ENCODE measurements at places on chromosomes 13 and 19.

- H3K36me3 ChIP-seq: no peaks in the 10 kb centered on the region
- peaks cover 22% of the 10 kb centered on the region for H3K4me1 ChIP-seq
- peak overlapping the region; percentile 8 for H3K4me3 ChIP-seq
- no peak overlapping the region for H3K27ac ChIP-seq
- peaks cover 77% of the 10 kb centered on the region for H3K27me3 ChIP-seq
These were observed 6.8 kb upstream of the DNAAF3 start for GRCh38 chr19:55173186-55173713.

DNA sequence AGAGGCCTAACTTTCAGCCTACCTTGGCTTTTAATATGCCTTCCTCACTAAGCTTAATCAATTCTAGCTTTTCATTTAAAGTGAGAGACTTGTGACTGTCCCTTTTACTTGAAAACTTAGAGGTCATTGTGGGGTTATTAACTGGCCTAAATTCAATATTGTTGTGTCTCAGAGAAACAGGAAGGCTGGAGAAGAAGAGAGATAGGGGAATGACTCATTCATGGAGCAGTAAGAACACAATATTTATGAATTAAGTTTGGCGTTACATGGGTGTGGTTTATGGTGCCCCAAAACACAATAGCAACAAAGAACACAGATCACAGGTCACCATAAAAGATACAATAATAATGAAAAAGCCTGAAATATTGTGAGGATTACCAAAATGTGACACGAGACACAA is 612.1 kb downstream of the TBC1D4 start:
- H3K27ac ChIP-seq: no peak overlapping the region
- H3K4me3 ChIP-seq: no peak overlapping the region
- H3K36me3 ChIP-seq: no peaks in the 10 kb centered on the region
- DNase-seq: no peak
- no peaks in the 10 kb centered on the region for H3K27me3 ChIP-seq

DNA sequence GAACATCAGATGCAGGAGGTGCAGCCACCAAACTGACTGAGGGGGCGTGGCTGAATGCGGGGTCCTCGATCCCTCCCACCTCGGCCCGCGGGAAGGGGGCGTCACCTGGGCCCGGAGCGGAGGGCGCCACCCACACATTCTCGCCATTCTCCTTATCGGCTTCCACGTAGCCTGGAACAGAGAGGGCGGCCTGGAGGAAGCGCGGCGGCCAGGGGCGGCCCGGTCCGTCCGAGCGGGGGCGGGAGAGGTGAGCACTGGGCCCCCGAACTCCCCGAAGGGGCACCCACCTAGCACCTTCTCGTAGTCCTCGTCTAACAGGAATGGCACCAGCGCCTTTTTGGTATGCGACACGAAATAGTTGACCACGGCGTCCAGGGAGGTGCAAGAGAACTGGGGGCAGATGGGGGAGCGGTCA is 11.8 kb downstream of the STAP2 start:
- H3K27ac ChIP-seq: no peak overlapping the region
- no peaks in the 10 kb centered on the region for H3K36me3 ChIP-seq
- H3K27me3 ChIP-seq: peaks cover 20% of the 10 kb centered on the region
- no peak for DNase-seq
- H3K4me1 ChIP-seq: peaks cover 27% of the 10 kb centered on the region
- peak overlapping the region; percentile 57 for H3K4me3 ChIP-seq

DNA sequence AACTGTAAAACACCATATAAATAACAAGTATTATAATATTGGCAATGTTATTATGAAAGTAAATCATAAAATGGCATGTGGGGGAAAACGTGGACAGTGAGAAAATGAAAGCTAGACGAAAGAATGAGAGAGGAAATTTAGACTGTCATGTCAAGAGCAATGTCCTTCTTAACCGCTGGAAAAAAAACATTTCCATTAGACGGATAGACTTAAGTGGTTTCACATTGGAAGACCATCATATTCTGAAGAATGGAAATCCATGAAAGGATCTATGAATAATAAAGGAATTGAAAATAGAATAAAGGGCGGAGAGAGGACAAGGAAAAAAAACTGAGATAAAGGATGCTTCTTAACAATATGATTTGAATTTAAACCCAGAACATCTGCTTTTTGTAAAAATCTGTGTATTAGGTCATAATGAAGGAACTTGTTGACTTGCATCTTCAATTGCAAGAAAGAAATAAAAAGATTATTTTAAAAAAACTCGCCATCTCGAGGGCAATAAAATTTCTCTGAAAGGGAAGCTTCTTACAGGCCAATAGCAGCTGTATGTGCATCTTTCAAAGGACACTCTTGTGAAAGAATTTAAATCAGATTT is 90.6 kb downstream of the SPRY2 start:
- no peak for DNase-seq
- no peaks in the 10 kb centered on the region for H3K27me3 ChIP-seq
- no peak overlapping the region for H3K4me3 ChIP-seq
- no peak overlapping the region for H3K27ac ChIP-seq
- no peaks in the 10 kb centered on the region for H3K4me1 ChIP-seq
- no peaks in the 10 kb centered on the region for H3K36me3 ChIP-seq

DNA sequence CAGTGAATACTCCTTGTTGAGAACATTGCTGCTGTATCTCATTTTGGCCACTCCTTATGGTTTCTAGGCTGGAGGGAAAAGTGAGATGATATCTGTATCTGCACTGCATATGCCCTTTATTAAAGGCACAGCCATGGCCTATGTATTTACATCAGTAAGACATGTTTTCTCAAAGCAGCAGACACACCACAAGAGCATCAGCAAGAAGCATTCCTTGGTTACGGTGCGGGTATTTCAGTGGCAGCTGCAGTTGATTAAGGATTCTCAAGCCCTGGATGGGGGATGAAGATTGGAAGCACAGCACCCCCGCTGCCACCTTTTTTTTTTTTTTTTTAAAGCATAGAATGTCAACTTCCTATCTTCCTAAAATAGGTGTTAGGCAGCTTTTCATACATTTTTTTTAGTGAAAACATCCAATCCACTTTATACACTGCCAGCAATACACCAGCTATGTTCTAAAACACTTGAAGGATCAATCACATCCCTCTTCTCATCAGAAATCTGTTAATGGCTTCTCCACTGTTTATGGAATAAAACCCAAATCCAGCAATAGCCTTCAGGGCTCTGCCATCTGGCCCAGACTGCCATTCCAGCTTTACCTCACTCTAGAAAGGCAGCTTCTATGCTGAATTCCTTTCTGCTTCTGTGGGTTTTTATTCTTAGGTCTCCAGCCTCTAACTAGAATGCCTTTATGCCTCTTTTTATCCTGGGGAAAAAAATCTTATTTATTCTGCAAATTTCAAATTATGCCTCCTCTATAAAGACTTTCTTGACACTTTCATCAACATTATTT is 331.0 kb downstream of the DNAJC15 start:
- no peaks in the 10 kb centered on the region for H3K36me3 ChIP-seq
- no peak for DNase-seq

GRCh38 chr19:58381460-58382212 is 806 bp upstream of the ZNF837 start:
- H3K27ac ChIP-seq: peak overlapping the region; percentile 87
- H3K4me1 ChIP-seq: peaks cover 37% of the 10 kb centered on the region
- no peaks in the 10 kb centered on the region for H3K27me3 ChIP-seq
- no peak for DNase-seq
- peak overlapping the region; percentile 78 for H3K4me3 ChIP-seq

GRCh38 chr19:19010551-19010950 is 22.8 kb downstream of the SUGP2 start:
- no peak overlapping the region for H3K4me3 ChIP-seq
- no peaks in the 10 kb centered on the region for H3K27me3 ChIP-seq
- H3K36me3 ChIP-seq: peaks cover 24% of the 10 kb centered on the region
- DNase-seq: no peak

DNA sequence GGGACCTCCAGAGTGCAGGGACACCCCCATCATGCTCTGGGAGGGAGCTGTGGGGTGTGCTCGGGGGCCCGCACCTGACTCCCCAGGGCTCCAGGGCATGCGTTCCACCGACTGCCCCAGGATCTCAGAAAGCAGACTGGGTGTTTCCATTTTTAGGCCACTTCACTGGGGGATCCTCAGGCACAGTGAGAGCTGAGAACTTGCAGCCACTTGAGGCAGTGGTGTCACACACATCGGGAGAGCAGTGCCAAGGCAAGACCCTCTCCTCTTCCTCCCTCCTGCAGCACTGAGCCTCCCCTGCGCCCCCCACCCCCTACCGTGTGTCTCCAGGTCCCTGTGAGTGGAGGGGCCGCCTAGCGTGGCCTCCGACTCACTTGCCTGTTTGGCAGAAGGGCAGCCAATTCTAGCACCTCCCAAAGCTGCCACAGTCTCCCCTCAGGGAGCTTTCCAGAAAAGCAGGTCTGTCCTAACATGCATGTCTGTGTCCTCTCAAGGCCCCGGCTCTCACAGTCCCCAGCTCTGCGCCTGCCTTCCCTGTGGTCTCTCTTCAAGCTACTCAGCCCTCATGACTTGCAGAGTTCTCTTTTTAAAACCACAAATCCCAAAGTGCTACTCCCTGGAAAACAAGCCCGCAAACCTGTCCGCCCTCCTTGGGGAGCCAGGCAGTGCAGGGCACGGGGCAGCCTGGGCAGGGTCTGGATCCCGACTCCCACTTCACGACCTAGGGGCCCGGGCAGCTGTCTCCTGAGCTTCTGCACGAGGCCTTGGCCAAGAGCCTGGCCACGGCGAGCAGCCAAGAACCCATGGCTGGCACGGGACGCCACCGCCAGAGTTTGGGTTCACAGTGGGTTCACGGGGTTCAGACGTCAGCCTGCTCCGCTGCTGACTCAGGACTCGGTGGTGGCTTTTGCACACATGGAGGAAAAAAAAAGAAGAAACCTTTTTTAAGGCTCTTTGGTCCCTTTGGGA is 94.1 kb downstream of the STK24 start:
- peaks cover 29% of the 10 kb centered on the region for H3K4me1 ChIP-seq
- H3K4me3 ChIP-seq: no peak overlapping the region
- H3K27me3 ChIP-seq: no peaks in the 10 kb centered on the region
- peaks cover 8% of the 10 kb centered on the region for H3K36me3 ChIP-seq
- H3K27ac ChIP-seq: no peak overlapping the region

DNA sequence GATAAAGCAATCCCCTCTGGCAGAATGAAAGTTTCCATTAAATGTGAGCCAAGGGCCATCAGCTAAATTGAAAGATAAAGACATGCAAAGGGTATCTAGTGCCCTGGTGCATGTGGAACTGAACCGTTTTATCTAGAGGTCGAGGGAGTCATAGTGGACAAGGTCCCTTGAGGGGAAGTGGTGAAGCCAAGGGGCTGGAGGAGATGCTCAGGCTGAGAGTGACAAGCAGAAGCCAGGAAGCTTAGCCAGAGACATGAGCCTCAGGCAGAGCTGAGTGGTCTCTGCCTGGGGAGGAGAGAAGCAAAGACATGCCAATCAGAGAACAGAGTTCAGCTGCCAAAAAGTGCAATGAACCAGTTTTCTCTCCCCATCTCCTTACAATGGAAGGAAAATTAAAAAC is 68.1 kb upstream of the SLC10A2 start:
- no peak overlapping the region for H3K4me3 ChIP-seq
- no peak overlapping the region for H3K27ac ChIP-seq
- H3K36me3 ChIP-seq: no peaks in the 10 kb centered on the region
- no peaks in the 10 kb centered on the region for H3K4me1 ChIP-seq
- no peaks in the 10 kb centered on the region for H3K27me3 ChIP-seq

GRCh38 chr13:73778242-73778864 is 355.9 kb downstream of the KLF12 start:
- no peaks in the 10 kb centered on the region for H3K27me3 ChIP-seq
- no peak overlapping the region for H3K4me3 ChIP-seq
- no peak overlapping the region for H3K27ac ChIP-seq
- no peaks in the 10 kb centered on the region for H3K4me1 ChIP-seq
- DNase-seq: no peak

- no peak overlapping the region for H3K27ac ChIP-seq
- H3K4me3 ChIP-seq: peak overlapping the region; percentile 15
- no peaks in the 10 kb centered on the region for H3K36me3 ChIP-seq
- H3K4me1 ChIP-seq: peaks cover 24% of the 10 kb centered on the region
- peak; percentile 45 for DNase-seq
- H3K27me3 ChIP-seq: no peaks in the 10 kb centered on the region
These were observed 17.5 kb upstream of the FFAR2 start for GRCh38 chr19:35430409-35431144.
